ENCODE measurements at places on chromosomes 12 and 14.

DNA sequence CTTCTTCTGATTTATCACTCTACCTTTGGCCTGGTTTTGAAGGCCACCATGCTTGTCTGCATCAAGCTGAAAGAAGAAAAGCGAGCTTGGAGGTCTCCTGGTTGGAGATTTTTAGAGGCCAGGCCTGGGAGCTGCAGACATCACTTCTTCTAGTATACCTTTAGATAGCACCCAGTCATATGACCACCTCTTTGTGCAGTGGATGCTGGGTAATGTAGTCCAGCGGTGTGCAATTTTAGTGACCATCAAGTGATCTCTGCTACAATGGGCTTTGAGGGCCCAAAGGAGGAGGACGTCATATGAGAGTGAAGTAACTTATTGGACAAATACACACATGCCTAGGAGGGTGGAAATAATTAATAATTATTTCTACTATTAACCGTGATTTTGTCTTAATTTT, 15.2 kb upstream of the WNT5B start:
- no peak for DNase-seq

- DNase-seq: no peak
Observed at GRCh38 chr12:113339540-113339939, 4.6 kb upstream of the SLC8B1 start.

GRCh38 chr12:9707864-9708808, 24.8 kb downstream of the CLECL1 start:
- peak; percentile 56 for DNase-seq

- no peak for DNase-seq
Observed at GRCh38 chr12:81520064-81520945, 238.8 kb downstream of the PPFIA2 start.

DNA sequence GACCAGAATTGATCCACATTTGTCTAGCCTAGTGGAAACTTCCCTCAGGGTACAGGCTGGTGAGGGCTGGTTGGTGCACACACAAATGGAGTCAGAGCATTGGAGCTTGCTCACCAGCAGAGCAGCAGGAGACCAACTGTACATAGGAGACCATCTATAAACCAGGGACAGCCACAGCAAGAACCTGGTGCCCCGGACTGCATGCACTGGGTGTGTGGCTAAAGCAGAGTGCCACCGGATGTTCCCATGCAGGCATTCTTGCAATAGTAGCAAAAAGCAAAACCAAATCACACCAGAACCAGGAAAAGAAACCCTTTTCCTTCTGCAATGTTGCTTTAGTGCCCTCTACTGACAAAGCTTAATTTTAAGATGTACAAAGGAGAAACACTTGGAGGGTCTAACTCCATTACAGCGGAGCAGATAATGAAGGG, 136.4 kb downstream of the MDGA2 start:
- DNase-seq: no peak

DNA sequence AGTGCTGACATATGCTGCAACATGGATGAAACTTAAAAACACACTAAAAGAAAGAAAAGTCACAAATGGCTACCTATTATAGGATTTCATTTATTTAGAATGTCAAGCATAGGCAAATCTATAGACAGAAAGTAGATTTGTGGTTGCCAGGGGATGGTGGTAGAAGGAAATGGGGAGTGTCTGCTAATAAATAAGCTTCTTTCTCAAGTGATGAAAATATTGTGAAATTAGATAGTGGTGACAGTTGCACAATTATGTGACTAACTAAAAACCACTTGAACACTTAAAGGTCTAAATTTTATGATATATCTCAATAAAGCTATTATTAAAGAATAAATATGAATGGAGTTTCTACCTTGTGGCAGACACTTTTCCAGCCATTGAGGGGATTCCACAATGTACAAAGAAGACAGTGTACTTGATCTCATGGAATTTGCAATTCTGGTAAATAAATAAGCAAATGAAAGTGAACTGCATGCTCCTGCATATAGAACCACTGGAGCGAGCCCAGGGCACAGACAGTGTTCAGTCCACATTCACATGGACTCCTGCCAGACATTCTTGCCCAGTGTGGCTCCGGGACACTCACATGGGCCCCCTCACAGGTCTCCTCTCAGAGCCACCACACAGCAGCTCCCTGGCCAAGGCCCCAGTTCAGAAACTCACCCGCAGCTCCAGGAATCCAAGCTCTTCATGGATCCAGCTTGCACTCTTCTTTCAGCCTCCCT, 107.1 kb upstream of the ARID2 start:
- no peak for DNase-seq

DNA sequence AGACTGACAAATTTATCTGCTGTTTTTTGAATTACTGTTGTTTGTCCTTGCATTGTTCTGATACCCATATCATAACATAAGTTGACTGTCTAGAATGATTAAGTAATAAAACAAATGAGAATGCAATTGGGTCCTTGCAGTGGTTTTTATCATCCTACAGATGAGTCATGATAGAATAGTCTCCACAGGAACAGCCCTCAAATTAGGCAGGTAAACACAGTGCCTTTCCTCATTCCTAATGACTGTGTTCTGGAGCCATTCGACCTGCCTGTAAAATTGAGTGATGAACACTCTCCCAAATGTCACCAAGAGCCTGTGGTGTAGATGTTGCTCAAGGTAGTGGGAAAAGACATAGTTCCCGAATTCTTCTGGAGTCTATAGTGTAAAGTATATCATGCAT, 12.3 kb downstream of the NKX2-8 start:
- DNase-seq: no peak

- DNase-seq: no peak
Observed at GRCh38 chr12:127025545-127025944, 1241.4 kb upstream of the TMEM132C start.

GRCh38 chr14:67863223-67863622, 43.6 kb downstream of the RAD51B start:
- no peak for DNase-seq

DNA sequence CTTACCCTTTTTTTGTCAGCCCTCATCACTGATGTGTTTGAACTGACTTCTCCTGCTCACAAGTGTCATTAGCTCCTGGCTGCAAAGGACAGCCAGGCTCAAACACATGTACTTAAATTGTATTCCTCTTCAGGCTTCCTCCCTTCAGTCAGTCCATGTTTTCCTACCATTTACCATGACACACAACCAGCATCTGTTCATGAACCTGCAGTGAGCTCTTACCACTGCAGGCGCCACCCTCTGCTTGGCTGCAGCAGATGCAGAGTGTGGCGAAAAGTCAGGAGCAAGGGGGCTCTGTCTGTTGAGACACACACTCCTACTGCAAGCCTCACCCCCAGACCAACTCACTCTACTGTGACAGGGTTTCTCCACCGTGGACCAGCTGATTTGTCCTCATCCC, 70.2 kb downstream of the TSPAN11 start:
- no peak for DNase-seq

DNA sequence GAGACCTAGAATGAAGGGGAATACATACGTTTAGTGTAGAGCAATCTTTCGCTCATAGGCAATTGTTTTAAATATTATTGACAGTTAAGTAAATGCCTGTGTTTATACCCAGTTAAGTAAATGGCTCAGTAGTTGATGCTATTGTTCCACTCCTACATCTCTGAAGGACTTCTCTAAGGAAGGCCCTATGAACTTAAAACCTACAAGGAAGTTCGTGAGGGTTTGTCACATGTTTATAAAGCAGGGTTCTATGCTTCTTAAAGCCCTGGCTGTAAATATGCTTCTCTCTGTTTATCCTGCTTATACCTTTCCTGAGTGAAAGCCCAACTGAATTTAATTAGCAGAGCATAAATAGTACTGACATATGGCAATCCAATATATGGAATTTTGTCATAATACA, 282.1 kb upstream of the NPAS3 start:
- DNase-seq: no peak

All from thymus (tissue), 14 donors.